Stimulated activated CD4-positive, alpha-beta T cell treated with anti-CD3 and anti-CD28 coated beads, Interleukin-4, amount 100 ng/mL, for 1 hour (primary cell): ENCODE measurements at places on chromosomes 11 and 22.
A peak's percentile ranks its signal among the peaks of the same experiment; 100 is the strongest.

DNA sequence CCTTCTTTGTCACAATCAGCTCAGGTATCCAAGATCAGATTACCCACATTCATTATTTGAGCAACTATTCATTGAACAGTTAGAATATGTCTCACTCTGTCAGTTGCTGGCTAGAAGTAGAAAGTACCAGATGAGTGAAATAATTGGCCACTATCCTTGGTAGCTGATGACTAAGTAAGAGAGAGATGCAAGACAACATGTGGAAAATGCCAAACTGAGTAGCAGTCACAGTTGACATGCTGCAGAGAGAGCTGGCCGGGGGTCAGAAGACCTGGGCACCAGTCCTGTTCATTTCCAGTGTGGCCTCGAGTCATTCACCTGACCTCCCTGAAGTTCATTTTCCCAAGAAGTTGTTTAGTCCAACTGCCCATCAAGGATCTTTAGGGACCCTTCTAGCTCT is 22.5 kb upstream of the SMIM35 start:
- DNase-seq: no peak

GRCh38 chr22:24532075-24532474 is 22.9 kb downstream of the GUCD1 start:
- no peak for DNase-seq

- DNase-seq: peak; percentile 39
These were observed 35.2 kb downstream of the LRFN4 start for GRCh38 chr11:66891851-66892660.

GRCh38 chr11:29485641-29486040 is 531.2 kb downstream of the KCNA4 start:
- no peak for DNase-seq

GRCh38 chr22:29030618-29031226 is 30.9 kb downstream of the C22orf31 start:
- no peak for DNase-seq

DNA sequence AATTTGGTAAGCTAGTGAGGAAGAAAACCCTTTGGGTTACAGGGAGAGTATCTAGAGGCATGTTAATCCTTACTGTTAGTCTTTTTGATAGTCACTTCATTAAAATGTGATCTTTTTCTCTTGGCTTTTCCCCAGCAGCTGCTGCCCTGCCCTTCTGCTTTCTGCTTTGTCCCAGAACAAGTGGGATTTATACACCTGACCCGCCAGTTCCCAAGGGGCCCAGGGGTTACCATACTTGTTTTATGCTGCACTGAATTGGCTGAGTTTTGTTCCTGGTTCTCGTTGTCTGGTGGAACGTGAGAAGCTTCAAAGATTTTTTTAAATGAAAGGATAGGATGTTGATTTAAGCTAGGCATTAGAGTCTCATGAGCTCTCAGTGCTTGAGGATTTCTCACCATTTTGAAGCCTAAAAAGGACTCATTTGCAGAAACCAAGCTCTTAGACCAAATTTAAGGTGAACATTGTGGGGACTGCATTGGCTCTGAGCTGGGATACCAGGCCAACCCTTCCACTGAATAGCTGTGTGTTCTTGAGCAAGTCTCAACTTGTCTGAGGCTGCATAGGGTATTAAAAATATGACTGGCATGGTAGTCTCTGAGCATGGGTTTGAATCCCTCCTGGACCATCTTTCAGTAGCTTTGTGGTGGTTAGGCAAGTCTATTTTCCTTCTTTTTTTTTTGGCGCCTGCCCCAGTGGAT is 6.6 kb downstream of the LIMK2 start:
- DNase-seq: no peak

DNA sequence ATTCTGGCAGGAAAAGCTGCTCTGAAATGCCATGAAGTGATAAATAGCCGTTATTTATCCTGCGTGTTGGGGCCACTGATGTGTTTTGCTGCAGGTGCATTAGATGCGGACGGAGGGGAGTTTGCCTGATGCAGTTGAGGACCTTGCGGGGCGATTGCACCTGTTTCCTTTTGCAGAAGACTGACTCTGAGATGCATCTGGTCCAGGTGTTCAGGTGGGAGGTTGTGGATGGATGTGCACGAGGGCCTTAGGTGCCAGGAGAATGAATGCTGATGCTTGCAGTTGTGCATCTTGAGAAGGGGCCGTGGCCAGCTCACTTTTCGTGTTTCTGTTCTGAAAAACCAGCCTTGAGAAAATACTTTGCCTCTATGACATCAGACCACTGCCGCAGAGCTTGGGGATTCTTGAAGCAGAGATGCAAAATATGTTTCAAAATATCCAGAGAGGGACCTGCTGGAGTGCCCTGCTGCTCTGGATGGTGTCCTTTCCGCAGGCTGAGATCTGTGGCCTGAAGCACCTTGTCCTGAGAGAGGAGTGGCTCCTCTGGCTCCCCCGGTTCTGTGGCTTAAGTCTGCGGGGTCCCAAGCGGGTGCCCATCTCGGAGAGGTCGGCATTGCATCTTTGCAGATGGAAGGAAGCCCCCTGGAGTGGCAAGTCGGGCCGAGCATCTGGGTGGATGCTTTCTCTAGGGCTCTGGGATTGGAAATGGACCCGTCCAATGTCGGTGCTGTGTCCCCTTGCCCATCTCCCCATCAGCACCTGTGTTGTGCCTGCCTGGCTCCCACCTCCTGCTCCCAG is 1031.1 kb downstream of the TBC1D22A start:
- DNase-seq: no peak

- DNase-seq: no peak
These were observed 30.9 kb downstream of the C11orf91 start for GRCh38 chr11:33669598-33670249.

DNA sequence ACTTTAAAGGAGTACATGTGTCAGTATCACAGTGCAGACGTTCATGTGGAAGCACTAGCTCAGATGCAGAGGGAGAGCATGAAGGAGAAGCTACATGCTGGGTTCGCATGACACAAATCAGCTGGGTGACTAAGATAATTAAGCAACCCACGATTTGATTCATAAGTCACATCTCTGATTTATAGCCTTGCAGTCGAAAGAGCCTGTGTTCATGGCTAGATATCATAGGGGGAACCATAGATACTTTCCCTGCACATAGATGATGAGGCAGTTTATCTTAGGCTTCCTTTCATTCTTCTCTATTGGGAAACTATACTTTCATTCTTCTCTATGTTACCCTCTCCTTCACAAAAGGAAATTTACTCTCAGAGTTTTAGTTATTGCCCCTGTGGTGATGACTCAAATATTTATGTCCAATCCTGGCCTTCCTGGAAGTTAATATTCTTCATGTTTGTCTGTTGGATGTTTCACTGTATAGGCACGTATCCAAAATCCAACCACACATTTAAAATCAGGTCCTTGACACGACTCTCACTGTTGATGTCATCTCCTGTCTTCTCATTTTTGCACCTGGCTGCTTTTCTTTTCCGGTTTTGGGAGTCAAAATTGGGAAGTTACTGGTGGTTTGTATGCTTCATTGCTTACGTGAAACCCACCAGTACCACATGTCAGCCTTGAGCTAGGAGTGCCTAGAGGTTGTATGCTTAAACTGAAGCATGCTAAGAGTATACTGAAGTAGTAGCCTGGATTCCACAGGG is 56.3 kb upstream of the SLC5A12 start:
- DNase-seq: no peak

GRCh38 chr11:81059356-81059755 is 1618.5 kb upstream of the TENM4 start:
- no peak for DNase-seq

DNA sequence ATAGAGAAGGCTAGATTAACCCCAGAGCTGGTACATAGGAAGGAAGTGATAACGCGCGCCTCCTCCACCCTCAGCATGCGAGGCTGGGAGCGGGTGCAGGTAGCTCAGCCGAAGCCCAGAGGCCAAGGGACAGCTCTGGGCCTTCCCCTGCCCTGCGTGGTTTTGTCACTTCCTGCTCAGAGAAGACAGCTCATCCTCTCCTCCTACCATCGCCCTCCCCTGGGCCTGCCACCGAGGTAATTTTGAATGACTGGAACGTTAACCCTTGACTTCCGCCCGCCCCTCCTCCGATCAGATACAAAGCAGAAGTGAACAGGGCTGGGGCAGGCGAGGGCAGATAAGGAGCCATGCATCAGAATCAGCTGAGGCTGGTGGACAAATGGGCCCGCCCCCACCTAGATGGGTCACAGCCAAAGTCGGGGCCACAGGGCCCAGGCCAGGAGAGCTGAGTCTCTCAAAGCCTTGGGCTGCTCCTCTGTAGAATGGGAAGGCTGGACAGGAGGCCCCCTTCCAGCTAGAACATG is 1.6 kb downstream of the RAC2 start:
- DNase-seq: peak; percentile 87

- no peak for DNase-seq
These were observed 115.9 kb downstream of the CCDC81 start for GRCh38 chr11:86490582-86490981.

DNA sequence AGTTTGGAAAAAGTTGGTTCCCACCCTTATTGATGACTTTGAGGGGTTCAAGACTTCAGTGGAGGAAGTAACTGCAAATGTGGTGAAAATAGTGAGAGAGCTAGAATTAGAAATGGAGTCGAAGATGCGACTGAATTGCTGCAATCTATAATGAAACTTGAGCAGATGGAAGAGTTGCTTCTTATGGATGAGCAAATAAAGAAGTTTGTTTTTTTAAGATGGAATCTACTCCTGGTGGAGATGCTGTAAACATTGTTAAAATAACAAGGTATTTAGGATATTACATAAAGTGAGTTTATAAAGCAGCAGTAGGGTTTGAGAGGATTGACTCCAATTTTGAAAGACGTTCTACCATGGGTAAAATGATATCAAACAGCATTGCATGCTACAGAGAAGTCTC is 64.2 kb upstream of the GRK2 start:
- DNase-seq: no peak

DNA sequence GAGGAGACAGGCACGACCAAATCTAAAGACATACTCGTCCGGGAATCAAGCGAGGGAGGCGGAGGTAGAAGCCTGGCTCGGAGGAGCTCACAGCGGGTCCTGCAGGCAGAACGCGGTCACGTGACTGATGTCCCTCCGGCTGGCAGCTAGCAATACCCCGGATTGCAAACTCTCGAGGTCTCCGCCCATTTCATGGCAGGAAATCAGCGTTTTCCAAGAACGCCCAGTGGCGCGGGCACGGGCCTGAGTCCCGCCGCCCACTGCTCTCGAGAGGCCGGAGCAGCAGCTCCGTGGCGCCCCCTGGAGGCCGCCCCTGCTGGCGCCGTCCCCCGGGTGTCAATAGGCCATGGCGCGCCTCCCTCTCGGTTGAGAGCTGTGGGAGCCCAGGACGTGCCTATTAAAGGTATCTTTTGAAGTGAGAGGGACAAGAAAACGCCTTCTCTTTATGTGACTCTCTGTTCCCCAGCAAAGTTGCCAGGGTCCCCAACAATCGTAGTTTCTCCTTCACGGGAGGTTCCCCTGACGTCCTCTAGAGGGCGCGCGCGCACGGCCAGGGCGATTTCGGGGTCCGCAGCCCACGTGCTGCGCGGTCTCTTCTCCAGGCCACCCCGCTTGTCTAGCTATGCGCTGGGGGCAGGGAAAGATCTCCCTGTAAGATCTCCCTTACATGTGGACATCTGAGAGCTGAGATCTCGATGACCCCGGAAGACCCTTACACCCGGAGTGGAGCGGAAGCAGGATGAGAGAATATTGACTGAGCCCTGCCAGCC is 37.3 kb upstream of the RBFOX2 start:
- DNase-seq: peak; percentile 69

DNA sequence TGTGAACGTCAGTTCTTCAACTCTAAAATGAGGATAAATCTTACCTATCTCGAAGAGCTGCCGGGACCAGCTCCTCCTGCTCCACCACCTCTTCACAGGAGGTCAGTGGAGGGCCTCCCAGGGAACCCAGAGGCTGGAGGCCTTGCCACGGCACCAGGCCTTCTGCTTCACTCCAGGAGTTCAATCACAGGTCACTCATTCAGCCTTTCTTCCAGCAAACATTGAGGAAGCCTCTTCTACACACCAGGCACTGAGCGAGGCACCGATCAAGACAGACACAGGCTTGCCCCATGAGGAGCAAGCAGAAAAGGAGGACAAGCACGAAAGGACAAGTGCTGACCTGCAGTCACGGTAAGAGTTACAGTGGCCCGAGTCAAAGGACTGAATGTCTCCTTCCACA is 64.8 kb upstream of the WNT11 start:
- DNase-seq: no peak

GRCh38 chr22:22553735-22554586 is 5.1 kb downstream of the PRAME start:
- DNase-seq: no peak
